ENCODE measurements at places on chromosomes 6 and 20.

GRCh38 chr20:64044484-64045247 lies 4.8 kb downstream of the SOX18 start:
- DNase-seq, result no peak

DNA sequence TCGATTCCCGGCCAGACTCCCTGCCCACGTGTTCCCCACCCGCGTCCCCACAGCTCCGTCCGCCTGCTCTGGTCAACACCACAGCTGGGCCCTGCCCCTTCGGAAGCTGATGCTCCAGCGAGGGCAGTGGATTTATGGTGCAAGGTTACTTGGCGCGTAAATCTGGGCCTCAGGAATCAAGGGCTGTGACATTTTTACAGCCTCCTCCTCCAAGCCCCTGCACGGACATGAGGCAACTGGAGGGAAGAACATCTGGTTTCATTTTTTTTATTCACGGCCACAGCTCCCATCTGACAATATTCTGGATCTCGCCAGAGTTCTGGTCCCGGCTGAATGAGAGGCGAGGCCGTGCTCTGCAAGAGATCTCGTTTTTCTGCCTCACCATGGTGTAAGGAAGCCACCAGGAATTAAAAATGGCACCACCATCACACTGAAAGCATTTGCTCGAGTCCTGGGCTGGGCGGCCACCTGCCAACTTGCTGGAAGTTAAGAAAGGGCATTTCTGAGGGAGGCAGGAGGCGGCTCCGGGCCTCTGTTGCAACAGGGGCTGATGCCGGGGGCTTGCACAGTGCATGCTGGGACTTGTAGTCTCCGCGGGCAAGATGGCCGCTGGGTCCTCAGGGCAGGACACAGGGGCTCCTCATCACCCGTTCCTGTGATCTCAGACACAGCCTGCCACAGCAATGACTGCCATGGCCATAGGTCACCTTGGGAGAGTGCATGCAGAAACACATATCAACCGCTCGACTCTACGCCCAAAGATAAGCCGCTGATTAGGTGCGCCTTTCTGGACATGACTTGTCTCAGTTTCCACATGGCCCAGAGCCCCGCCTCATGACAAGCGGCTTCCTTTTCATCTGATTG lies 148.5 kb downstream of the LY86 start:
- DNase-seq, result peak; percentile 33

GRCh38 chr6:403659-404655 lies 12.4 kb downstream of the IRF4 start:
- DNase-seq, result no peak

- no peak for DNase-seq
Measured at GRCh38 chr6:165805636-165806035, 142.6 kb upstream of the PDE10A start.

- no peak for DNase-seq
Measured at GRCh38 chr6:131226459-131227157, 91.3 kb downstream of the AKAP7 start.

- peak; percentile 5 for DNase-seq
Measured at GRCh38 chr20:60214901-60215815, 256.9 kb downstream of the CDH26 start.

DNA sequence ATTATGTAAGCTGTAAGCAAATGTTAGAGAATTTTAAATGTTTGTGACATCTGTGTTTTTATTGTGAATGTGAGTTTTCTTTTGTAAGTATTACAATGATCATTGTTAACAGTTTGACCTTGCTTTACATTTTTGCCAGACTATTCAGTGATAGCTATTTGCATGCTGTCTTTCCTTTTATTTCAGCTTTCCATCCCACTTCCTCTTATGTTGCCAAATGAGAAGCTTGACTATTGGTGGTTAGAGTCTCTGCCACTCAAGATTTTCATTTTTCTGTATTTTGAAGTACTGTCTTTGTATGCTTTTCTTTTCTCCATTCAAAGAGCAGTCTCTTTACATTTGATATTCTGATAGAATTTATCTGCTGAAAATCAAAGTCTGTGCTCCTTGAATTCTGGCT lies 104.1 kb downstream of the PRIM2 start:
- no peak for DNase-seq

- DNase-seq, result no peak
Measured at GRCh38 chr6:26156850-26157250, 69.6 kb downstream of the HFE start.

- no peak for DNase-seq
Measured at GRCh38 chr20:54123587-54124180, 50.1 kb downstream of the CYP24A1 start.

GRCh38 chr6:41573985-41574384 lies 27.8 kb downstream of the FOXP4 start:
- no peak for DNase-seq

- DNase-seq, result no peak
Measured at GRCh38 chr6:161561908-161562307, 288.0 kb upstream of the AGPAT4 start.

DNA sequence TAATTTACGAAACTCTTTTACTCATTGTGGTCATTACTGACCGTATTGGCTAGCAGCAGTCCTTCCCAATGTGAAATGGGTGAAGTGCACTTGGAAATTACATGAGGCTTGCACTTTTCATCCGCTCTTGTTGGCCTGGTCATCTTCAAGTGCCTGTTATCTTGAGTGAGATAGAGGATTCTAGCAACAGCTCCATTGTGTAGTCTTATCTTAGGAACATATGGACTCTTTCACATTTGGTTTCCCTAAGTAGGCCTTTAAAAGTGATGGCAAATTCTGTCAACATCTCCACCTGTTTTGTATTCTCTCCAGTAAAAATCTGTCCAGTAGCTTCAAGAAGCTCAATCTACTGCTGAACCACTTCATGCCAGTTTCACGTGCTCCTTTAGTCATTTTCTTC lies 114.8 kb upstream of the MARCKS start:
- no peak for DNase-seq

GRCh38 chr6:47650553-47651432 lies 47.6 kb upstream of the ADGRF4 start:
- no peak for DNase-seq

DNA sequence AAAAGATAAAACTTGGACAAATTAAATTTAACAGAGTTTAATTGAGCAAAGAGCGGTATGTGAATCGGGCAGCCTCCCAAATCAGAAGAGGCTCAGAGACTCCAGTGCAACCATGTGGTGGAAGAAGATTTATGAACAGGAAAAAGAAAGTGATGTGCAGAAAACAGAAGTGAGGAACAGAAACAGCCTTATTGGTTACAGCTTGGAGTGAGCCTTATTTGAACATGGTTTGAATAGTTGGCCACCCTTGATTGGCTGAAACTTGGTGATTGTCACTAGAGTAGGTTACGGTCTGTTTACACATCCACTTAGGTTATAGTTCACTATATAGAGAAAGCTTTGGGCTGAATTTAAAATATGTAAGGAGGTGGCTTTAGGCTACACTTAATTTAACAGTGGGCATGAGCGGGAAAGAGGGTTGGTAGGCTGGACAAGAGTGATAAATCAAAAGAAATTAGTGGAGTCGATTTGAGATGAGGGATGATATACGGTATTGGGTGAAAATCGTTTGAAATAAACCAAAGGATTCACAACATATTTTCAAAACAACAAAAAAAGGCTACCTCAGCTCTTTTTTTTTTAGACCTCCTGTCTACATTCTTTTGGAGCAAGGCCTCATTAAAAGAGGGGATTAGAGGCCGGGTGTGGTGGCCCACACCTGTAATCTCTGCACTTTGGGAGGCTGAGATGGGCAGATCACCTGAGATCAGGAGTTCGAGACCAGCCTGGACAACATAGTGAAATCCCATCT lies 84.3 kb upstream of the PREP start:
- DNase-seq, result no peak
